ENCODE measurements at places on chromosomes 12 and 14. TPM values are rescaled to one million over a fixed set of nuclear protein-coding genes. Genes with fewer than 3 reads are reported as not detected.
A peak's percentile ranks its signal among the peaks of the same experiment; 100 is the strongest.

The BTBD6 gene
- 56.3 TPM for total RNA-seq

- no peak for DNase-seq
These were observed 78.3 kb downstream of the TSHR start for GRCh38 chr14:81033698-81034240.

DNA sequence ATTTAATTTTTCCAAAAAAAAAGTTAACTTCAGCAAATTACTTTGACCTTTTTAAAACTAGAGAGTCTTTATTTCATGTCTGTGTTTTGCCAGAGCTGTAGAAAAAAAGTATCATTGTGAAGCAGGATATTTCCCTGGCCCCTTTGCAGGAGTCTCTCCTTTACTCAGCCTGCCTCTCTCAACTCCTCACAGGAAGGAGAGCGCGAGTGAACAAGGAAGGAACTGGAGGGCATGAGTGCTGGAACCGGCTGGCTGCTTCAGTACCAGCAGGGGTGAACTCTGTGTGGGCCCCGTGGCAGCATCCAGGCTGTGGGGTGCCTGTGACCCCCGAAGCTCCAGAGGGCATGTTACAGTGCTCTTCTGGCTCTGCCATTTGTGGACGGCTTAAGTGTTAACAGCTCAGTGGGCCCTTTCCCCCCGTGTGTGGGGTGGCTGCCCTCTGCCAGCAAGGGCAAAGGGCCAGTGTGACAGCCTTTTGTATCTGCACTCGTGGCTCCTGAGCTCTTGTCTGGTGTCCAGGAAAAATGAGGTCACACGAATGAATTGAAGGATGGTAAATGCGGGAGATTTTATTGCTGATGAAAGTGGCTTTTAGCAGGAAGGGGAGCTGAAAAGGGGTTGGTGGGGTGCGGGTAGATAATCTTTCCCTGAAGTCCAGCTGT, 76.6 kb upstream of the KCNH3 start:
- no peak for DNase-seq

DNA sequence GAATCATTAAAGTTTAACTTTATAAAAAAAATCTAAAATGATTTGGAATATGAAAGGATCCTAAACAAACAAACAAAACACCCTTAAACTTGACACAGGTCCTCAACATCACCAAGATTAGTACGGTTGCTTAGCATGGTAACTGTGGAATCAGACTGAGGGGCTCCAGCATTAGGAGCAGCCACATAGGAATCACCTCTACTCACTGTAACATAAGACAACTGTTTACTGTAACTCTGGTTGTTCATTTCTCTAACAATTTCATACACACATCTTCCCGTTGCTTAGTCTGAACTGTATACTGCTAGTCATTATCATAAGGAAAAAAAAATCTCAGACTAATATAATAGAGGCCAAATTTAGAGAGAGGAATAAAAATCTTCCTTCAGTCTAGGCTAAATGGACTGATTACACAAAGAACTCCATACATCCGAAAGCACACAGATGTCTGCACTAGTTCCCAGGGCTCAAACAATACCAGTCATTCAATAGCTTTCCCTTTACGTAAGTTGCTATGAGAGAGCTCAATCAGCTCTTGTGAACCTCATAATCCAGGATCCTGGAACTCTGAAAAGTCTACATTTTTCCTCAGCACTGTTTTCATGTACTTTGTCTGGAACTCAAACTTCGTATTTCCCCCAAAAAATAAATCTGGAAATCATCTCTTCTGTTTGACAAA, 26.0 kb downstream of the LRP6 start:
- no peak for DNase-seq

GRCh38 chr12:64452559-64453329, 824 bp downstream of the TBK1 start:
- peak; percentile 93 for DNase-seq
